ENCODE measurements at places on chromosomes 12 and 14.

DNA sequence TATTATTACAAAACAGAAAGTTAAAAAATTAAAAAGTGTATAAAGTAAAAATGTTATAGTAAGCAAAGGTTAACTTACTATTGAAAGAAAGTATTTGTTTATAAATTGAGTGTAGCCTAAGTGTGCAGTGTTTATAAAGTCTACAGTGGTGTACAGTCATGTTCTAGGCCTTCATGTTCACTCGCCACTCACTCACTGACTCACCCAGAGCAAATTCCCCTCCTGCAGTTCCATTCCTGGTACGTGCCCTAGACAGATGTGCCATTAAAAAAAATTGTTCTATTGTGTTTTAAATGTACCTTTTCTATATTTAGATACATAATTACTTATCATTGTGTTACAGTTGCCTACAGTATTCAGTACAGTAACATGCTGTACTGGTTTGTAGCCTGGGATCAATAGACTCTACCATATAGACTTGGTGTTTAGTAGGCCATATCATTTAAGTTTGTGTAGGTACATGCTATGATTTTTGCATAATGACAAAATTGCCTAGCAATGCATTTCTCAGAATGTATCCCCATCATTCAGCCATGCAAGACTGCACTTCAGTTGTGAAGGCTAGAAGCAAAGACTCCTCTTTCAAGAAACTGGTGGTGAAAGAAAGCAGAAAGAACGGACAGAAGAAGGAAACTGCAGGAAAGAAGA, 100.6 kb downstream of the DACT1 start:
- DNase-seq: no peak

GRCh38 chr12:18296909-18297280, 35.6 kb downstream of the PIK3C2G start:
- DNase-seq: no peak

- DNase-seq: no peak
Observed at GRCh38 chr12:6233121-6233971, 33.1 kb downstream of the CD9 start.

- no peak for DNase-seq
Observed at GRCh38 chr12:127239781-127240180, 1027.2 kb upstream of the TMEM132C start.

GRCh38 chr14:36975834-36976233, 196.6 kb downstream of the SLC25A21 start:
- DNase-seq: no peak

GRCh38 chr12:52338241-52338960, 17.2 kb upstream of the KRT83 start:
- no peak for DNase-seq

- DNase-seq: no peak
Observed at GRCh38 chr12:88897723-88898122, 317.5 kb upstream of the KITLG start.

DNA sequence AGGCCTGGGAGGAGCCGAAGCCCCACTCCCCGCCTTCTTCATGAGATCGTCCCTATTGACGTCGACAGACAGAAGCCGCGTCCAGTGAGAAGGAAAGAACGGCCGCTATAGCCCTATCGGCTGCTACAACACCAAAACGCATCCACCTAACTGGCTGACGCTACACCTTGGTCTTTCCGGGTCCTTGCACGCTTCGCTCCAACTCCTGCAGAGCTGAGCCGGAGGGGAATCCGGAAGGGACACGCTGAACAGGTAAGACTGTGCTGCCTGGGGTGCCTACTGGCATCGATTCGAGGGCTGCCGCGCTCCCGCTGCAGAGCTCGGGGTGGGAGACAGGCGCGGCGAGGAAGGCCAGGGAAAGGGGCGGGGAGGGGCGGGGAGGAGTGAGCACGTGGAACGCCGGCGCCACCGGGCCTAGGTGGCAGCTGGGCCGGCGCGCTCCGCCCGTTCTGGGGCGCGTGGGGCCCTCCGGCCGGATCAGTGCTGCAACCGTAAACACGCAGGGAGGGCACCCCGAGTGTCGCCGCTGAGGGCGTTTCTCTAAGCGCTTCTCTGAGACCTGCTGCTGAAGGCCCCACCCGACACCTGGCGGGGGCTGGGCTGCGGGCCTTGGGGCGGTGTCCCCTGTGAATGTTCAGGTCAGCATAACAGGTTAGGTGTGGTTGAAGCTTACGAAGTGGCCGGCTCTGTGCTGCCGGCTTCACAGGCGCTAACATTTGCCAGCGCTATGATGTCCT, at the start of gene DCAF4:
TSS of gene DCAF4 (plus strand) at position 173 of the 737 bp plus-strand sequence. CDS start 11,515 bp downstream, outside the sequence.
- peak; percentile 95 for DNase-seq

GRCh38 chr14:95240859-95241813, 78.6 kb downstream of the CLMN start:
- no peak for DNase-seq

DNA sequence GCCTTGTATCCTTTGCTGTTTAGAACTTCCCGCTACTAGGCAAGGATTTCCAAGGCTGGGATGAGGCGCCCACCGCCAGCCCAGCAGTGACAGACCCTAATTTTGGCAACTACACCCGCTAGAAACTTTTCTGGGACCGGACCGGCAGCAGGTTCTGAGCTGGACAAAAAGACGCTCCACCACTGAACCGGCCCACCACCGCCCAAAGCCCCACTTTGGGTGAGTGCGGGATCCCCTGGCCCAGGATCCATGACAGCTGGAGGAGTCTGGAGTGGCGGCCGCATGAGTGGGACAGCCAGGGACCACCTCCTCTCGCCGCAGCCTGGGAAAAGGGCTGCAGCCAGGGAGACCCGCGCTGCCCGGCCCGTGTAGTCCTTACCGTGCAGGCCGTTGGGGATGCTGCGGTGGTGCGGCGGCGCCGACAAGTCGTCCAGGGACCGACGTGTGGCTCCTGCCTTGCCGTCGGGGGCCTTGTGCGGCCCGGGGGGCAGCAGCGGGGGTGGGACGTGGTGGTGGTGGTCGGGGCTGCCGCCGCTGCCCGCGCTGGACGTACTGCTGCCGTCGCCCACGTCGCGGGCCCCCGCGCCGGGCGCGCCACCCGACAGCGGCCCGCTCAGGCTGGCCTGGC, 1.1 kb downstream of the CCDC85C start:
- no peak for DNase-seq

- no peak for DNase-seq
Observed at GRCh38 chr12:124242529-124243065, 52.3 kb upstream of the RFLNA start.

DNA sequence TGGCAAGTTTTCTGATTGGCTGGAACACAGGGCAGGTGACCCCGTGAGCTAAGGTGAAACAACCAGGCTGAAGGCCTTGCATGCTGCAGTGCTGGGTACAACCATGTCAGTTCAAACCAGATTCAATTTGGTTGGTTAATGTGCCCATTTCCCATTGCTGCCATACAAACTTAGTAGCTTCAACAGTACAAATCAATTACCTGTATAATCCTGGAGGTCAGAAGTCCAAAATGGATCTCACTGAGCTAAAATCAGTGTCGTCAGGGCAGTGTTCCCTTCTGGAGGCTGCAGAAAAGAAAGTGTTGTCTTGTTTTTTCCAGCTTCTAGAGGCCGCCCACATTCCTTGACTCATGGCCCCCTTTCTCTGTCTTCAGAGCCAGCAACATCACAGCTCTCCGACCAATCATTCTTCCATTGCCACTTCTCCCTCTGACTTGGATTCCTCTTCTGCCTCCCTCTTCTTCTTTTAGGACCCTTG, 221.7 kb downstream of the ZFP36L1 start:
- no peak for DNase-seq

DNA sequence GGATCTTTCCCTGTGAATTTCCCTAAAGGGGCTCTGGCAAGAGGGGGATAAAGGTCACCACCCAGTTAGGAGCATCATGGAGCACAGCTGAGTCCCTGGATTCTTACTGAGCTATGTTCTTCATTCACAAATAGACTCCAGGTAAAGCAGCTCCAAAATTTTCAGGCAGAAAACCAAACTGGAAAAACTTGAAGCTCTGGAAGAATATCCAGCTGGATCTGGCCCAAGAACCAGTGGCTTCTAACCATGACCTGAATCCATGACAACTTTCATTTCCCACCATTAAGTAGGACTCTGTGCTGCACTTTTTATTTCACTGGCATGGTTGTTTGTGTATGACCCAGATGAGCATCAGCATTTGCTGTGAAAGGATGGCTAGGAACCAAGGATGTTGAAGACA, 180.4 kb upstream of the FKBP4 start:
- no peak for DNase-seq

GRCh38 chr14:63710497-63710896, 17.4 kb downstream of the SGPP1 start:
- no peak for DNase-seq

DNA sequence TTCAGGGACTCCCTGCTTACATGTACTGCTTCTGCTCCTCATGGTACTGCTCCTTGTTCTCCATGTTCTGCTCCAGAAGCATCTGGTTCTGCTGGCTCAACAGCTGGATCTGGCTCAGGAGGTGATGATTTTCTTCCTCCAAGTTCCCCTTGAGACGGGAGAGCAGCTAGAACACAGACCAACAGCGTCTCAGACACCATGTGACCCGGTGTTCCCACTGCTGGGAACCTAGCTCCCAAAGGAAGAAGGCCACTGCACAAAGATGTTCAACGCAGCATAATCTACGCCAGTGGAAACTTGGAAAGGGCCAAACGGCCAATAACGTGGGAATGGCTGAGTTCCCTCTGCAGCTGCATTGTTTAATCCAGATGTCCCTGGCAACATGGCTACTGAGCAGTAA, 49.6 kb upstream of the GPR68 start:
- DNase-seq: no peak

DNA sequence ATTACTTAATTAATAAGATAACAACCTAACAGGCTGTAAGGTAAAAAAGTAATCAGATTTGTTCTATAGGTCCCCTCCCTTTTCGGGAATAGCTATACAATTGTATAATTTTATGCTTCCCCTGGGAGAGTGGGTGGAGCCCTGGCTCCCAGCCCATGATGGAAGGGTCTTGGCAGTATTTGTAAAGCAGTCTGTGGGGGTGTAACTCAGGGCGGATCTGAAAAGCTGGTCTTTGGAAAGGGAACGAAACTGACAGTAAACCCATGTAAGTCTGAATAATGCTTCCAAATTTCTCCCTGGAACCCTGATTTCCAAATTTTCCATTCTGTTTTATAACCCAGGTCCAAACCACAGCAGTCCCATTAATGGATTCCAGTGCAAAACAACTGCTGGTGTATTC, 110.4 kb downstream of the DAD1 start:
- DNase-seq: peak; percentile 79

DNA sequence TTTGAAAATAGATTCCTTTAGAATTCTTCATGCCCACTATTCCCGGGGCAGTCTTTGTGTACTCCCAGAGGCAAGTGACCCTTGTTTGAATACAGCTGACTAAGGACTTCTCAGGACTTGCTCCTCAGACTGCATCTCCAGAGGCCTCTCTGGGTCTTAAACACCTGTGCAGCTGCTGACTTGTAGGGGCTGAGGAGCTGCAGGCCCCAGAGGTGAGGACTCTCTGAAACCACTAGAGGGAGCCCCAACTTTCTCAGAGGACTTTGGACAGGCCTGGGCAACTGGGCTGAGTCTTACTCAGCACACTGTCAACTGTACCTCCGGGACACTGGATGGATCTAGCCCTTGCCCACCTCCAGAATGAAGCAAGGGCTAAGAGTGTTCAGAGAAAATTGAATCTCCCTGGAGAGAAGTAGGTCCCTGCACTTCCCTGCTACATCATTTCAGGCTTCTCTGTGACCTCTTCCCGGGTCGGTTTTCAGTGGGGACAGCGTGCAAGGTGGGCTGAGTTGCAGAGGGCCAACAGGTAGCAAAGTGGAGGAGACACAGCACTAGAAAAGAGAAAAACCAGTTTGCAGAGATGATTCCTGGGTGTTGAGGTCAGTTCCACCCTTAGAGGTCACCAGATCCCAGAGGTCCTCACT, 164.6 kb downstream of the TMEM117 start:
- DNase-seq: no peak

GRCh38 chr14:68097727-68098126, 278.1 kb downstream of the RAD51B start:
- DNase-seq: no peak

DNA sequence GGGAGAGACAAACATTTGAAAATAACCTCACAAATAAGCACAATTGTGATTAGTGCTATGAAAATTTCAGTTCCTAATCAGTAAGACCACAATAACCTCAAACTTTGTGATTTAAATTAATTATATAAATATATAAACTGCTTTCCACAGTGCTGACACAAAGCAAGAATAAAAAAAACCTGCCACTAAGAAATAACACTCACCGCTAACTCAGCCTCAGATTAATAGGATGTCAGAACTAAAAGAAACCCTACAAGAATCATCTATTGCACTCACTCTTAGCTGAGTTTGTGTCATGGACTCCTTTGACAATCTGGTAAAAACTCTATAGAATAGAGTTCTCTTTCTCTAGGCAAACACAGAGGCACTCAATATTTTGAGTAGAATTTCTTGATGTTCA, 68.4 kb downstream of the SLC41A2 start:
- DNase-seq: no peak

- no peak for DNase-seq
Observed at GRCh38 chr14:102584871-102585869, 7.3 kb upstream of the RCOR1 start.

DNA sequence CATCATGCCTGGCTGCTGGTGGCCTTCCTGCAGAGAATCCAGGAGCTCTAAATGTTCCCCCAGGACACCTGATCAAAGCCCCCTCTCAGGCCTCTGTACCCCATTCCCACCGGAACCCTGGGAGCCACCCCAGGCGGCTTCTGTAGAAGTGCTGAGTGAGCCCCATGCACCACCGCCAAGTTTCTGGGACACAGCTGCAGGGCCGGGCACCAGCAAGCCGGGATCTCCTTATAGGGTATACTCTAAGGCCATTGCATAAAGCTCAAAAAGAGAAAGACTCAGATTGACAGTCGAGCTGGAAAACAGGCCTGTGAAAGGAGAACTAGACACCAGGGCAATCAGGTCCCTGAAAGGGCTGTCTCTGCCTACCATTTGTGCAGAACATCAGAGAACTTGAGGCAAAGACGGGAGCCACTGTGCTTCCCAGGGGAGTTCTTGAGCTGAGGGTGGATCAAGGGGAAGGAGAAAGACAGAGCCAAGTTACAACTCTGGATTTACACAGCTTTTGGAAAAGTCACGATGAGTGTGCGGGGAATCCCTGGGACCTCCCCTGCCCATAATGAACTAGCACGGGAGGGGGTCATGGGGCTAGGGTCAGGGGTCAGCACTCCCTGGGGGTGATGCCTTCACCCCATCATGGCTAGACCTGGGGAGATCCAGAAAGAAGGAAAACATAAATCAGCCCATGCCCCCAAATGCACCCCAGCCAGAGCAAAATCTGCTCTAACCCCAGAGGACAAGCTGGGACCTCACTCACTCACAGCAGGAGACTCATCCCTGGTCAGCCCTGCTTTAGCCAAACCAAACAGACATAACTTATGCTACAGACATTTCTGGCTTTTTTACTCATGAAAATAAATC, 51.1 kb downstream of the ITPK1 start:
- no peak for DNase-seq

Measured in left forelimb (tissue), 1 donor.